Neuronal stem cell (in vitro differentiated cells): ENCODE measurements at places on chromosomes 7 and 10.
A peak's percentile ranks its signal among the peaks of the same experiment; 100 is the strongest.

DNA sequence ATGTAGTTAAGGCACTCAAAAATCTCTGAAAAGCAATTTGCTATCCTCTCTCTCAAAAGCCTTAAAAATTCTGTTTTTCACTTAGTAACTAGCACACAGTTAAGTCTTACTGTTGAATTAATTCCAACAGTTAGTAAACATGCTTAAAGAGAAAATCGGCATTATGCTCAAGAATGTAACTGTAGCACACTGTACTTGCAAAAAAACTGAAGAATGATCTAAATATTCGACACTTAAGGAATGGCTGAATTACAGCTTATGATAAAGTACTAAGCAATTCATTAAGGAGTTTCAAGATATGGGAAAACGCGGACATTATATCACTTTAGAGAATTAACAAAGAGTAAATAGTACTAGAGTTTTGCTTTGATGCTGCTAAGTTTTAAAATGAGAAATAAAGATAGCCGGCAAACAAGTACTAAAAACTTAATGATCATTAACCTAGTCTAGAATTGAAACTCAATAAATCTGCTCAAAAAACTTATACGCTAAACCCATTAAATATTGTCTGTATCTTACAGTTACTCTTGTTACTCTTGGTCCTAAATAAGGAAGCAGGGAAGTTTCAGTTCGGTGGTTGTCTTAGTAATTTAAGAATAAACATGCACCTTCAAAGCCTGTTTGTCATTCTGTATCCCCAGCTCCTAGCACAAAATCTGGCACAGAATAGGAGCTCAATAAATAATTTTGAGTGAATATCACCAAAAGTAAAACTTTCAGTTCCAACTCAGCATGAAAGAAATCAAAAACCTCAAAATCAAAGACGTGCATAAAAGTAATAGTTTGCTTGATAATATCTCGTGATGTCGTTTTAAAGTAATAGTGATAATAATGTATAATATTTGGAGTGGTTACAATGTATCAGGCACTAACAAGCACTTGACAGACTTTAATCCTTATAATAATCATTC is 1.2 kb downstream of the TRDMT1 start:
- H3K4me1 ChIP-seq, result peaks cover 15% of the 10 kb centered on the region
- DNase-seq, result no peak
- H3K27ac ChIP-seq, result peak overlapping the region; percentile 34
- no peaks in the 10 kb centered on the region for H3K36me3 ChIP-seq
- no peak overlapping the region for H3K4me3 ChIP-seq

- no peak for DNase-seq
- no peak overlapping the region for H3K4me3 ChIP-seq
- H3K36me3 ChIP-seq, result no peaks in the 10 kb centered on the region
- H3K27ac ChIP-seq, result no peak overlapping the region
- no peaks in the 10 kb centered on the region for H3K27me3 ChIP-seq
These were observed 474.1 kb upstream of the AKR1E2 start for GRCh38 chr10:4351723-4352413.

DNA sequence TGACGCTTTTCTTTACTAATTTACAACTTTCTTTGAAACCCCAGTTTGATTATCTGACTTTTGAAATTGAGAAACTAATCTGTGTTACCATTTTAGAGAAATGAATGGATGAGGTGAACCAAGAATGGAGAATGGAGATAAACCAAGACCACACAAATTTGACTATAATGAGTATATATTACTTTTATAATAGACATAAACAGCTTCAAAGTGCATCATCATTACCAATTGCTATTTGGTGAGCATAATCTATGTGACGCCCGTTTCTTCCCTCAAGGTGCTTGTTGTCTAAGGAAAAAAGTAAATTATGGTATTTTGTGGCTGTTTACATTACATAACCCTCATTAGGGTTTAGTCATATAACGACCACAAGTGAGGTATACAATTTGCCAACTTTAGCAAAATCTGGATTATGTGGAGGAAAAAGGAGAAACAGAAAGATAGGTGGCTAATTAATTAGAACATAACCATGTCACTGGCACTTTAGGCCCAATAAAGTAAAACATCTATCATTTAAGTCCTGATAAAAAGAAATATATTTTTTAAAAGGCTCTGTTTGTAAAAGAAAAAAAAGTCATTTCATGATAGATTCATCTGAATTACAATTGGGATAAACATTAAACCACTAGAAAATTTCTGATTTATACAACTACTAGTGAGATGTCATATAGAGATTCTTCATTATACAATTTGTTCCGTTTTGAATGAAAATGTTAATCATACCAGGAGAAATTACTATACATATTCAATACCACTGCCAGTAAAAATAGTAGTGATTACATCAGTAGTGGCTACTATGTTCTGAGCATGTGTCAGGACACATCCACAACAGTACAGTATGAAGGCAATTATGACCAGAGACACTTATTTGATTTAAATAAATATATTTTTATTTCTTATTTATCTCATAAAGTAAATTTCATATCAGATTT is 118.2 kb upstream of the FAM133B start:
- H3K4me3 ChIP-seq, result no peak overlapping the region
- no peaks in the 10 kb centered on the region for H3K36me3 ChIP-seq
- no peaks in the 10 kb centered on the region for H3K4me1 ChIP-seq
- H3K27ac ChIP-seq, result no peak overlapping the region
- no peak for DNase-seq
- H3K27me3 ChIP-seq, result no peaks in the 10 kb centered on the region

DNA sequence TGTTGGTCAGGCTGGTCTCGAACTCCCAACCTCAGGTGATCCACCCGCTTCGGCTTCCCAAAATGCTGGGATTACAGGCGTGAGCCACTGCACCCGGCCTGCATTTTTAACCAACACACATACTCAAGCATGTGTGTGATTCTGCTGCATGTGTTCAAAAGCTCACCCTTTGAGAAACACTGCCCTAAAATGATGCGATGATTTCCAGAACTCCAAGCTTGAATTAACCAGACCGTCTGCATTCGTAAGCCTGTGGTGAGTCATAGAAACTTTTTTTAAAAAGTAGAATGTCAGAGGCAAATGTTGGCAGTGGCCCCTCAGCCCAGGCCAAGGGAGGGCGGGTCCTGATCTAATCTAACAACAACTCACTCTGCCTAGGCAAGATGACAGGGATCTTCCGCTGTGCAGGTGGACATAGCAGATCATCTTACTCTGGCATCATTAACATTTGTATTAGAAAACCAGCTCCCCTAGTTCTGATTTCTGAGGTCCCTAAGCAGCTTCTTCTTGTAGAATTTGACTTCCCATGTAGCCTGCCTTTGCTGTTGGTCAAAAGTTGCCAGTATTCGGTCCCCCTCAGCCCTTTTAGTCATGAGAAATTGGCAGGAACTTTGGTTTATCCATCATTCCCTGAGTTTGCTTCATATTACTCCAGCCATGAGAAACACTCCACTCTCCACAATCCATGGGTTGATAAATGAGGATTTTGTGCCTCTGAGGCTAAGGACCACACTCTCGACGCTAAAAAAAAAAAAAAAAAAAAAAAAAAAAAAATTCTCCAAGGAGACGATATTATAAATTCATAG is 190.4 kb downstream of the SKIDA1 start:
- no peaks in the 10 kb centered on the region for H3K27me3 ChIP-seq
- no peaks in the 10 kb centered on the region for H3K36me3 ChIP-seq
- no peak overlapping the region for H3K27ac ChIP-seq

DNA sequence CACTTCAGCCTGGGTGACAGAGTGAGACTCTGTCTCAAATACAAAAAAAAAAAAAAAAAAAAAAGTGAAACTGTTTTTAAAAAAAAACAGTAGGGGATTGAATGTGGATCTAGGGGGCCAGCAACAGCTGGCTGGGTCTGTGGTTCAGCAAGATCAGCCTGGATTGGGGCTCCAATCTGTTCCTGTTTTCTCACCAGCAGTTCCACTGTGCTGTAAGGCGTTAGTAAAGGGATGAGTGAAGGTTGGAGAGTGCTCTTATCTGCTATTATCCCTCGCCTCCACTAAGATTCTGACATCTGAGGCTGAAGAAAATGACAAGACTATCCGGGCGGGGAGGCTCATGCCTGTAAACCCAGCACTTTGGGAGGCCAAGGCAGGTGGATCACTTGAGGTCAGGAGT is 41.6 kb upstream of the GTF2IRD1 start:
- H3K27ac ChIP-seq, result no peak overlapping the region
- no peak overlapping the region for H3K4me3 ChIP-seq
- no peaks in the 10 kb centered on the region for H3K36me3 ChIP-seq
- no peaks in the 10 kb centered on the region for H3K27me3 ChIP-seq
- no peaks in the 10 kb centered on the region for H3K4me1 ChIP-seq

DNA sequence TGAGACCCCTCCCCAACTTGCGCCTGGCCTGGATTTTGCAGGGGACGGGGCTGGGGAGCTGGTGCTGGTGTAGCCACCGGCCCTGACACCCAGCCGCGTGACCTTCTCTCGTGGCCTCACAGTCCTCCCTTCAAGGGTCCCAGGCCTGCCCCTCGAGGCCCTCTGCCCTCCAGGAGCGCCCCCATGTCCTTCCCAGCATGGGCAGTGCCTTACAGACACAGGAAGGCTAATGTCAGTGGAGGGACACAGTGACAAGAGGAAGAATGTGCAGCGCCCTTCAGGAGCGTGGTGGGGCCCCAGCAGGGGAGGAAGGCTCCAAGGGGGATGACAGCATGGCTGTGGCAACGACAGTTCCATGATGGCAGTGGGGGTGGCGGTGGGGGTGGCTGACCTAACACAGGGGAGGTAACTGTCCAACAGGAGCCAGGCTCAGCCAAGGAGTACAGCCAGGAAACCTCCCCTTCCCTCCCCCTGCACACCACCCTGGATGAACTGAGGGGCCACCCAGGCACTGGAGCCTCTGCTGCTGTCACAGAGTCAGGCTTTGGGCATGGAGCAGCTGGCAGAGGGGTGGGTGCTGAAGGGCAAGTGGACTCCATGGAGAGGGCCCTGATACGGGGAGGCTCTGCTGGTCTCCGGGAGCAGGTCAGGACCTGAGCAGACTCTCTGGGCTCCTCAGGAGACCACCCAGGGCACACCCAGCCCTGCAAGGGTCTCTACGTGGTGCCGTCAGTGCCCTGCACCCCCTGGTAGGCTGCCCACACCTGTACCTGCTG is 76.0 kb upstream of the RET start:
- no peak for DNase-seq
- H3K4me1 ChIP-seq, result no peaks in the 10 kb centered on the region
- H3K27me3 ChIP-seq, result no peaks in the 10 kb centered on the region
- H3K36me3 ChIP-seq, result no peaks in the 10 kb centered on the region
- H3K4me3 ChIP-seq, result no peak overlapping the region
